MV-4-11 (cell line): ENCODE measurements at places on chromosomes 5 and 9.

DNA sequence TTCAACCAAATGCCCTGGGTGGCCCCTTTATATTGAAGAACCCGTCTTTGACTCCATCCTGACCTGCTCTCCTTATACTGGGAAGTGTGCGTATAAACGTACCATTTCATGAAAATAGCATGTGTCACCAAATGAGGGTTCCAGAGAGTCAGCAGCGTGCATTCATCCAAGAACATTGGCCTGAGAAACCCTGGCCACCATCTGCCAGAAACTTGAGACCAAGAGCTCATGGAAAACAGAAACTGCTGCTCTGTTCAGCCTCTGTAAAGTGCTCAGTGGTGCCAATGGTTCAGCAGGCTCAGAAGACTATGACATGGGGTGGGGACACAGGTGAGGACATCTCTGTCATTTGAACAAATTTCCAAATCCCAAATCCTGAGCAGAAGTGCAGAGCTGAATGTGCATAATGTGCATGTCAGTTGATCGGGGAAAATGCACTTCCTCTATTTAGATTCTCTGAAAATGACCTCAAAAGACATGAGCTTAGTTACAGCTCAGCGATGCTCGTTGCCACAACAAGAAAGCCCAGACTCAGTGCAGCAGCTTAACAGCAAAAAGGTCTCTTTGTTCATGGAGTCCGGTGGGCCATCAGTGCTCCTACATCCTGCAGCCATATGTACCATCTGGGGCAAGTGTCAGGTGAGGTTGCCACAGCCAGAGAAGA, 176.1 kb downstream of the ATPSCKMT start:
- DNase-seq = peak; percentile 55

GRCh38 chr9:17742067-17742466, 163.2 kb downstream of the SH3GL2 start:
- DNase-seq = no peak

GRCh38 chr9:136310273-136311030, 6.6 kb upstream of the CCDC187 start:
- no peak for DNase-seq

- DNase-seq = peak; percentile 77
Observed at GRCh38 chr5:100902440-100903038, 543 bp downstream of the ST8SIA4 start.

DNA sequence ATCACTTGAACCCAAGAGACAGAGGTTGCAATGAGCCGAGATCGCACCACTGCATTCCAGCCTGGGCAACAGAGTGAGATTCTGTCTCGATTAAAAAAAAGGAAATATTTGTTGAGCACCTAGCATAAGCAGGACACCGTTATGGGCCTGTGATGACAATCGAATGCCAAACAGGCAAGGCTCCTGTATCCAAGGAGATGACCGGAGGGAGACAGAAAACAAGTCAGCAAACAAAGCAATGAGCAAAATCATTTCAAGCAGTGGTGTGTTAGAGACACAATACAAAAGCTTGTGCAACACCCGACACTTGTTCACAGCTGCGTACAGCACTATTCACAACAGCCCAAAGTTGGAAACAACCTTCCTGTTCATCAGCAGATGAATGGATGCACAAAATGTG, 87.1 kb upstream of the CPEB4 start:
- no peak for DNase-seq

- no peak for DNase-seq
Observed at GRCh38 chr9:89339807-89340206, 21.5 kb downstream of the SECISBP2 start.

- peak; percentile 2 for DNase-seq
Observed at GRCh38 chr9:111598733-111599091, 735 bp downstream of the PTGR1 start.

- peak; percentile 54 for DNase-seq
Observed at GRCh38 chr5:68730220-68730978, 363.4 kb upstream of the SLC30A5 start.

DNA sequence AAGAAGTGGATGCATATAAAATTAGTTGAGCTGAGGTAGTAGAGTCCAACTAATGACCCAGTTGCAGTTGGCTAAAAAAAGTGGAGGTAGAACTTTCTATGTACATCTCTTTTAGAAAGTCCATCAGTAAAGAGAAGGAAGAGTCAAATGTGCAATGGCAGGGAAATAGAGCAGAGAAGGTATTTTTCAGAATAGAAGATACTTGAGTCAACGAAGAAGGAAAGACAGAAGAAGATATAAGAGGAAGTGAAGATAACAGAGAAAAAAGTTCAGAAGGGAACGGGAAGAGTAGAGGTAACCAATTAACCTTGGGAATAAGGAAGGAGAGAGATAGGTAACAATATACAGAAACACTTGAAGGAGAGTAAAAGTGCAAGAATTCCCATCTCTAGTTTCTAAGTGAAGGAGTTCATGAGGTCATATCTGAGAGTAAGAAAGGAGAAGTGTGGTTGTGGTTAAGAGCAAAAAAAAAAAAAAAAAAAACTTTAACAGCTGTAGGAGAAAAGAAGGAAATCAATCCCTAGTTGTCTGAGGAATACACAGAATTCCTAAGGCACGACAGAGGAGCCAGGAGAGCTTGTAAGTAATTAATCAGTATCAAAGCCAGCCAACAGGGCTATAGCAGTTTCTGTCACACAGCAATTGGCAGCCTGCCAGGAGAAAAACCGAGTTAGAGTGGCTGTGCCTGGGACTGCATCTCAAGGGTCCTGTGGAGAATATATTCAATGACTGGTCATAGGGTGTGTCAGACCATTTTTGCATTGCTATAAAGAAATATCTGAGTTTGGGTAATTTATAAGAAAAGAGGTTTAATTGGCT, 61.0 kb downstream of the ARL15 start:
- DNase-seq = peak; percentile 67
